CD4-positive, alpha-beta T cell treated with Interferon gamma for 1 hour (primary cell): ENCODE measurements at places on chromosomes 4 and X.

GRCh38 chr4:8514391-8514790 is 65.8 kb upstream of the GPR78 start:
- DNase-seq = no peak

DNA sequence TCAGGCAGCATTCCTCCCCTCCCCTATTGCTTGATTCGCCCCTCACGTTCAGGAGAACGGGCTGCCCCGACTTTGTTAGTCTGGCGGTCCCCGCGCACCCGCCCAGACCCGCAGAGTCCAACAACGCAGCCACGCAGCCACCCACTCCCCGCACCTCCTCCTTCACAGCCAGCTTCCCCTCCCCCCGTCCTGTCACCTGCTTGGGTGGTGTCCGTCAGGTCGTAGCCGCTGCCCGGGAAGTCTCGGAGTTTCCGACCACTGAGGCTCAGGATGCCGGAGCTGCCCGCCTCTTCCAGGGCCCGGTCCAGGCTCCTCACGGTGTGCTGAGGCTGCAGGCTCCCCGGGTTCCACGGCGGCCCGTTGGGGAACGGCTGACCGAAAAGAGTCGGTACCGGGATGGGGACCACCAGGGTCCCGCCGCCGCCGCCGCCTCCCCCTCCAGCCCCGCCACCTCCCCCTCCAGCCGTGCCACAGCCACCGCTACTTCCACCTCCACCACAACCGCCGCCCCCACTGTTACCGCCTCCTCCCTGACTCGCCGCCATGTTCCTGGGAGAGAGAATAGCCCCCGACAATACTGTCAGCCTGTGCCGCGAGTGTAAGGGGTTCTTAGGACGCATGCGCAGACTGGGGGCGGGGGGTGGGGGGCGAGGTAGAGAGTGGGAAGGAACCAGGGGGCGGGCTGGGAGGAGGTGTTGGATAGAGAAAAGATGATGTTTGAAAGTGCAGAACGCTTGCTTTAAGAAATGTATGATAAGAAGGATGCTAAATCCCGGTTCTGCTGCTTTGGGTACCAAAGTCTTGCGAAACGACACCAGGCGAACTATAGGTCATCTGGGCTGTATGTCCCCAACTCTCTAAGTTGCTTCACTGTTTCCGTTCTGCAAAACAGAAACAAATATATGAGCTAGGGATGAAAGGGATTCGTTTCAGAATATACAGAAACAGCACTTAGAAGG is at the start of gene LRCH2:
Gene LRCH2, minus strand, starts transcription at position 600 of the 959 bp plus-strand sequence. Its CDS starts 55 bp downstream, at position 545.
- no peak for DNase-seq

- DNase-seq = no peak
Measured at GRCh38 chr4:135724421-135724820, 1522.8 kb upstream of the PABPC4L start.

- DNase-seq = no peak
Measured at GRCh38 chr4:189021831-189022230, 882.6 kb downstream of the TRIML1 start.
